ENCODE measurements at places on chromosomes 3 and 15. TPM values are rescaled to one million over a fixed set of nuclear protein-coding genes. Genes with fewer than 3 reads are reported as not detected.

DNA sequence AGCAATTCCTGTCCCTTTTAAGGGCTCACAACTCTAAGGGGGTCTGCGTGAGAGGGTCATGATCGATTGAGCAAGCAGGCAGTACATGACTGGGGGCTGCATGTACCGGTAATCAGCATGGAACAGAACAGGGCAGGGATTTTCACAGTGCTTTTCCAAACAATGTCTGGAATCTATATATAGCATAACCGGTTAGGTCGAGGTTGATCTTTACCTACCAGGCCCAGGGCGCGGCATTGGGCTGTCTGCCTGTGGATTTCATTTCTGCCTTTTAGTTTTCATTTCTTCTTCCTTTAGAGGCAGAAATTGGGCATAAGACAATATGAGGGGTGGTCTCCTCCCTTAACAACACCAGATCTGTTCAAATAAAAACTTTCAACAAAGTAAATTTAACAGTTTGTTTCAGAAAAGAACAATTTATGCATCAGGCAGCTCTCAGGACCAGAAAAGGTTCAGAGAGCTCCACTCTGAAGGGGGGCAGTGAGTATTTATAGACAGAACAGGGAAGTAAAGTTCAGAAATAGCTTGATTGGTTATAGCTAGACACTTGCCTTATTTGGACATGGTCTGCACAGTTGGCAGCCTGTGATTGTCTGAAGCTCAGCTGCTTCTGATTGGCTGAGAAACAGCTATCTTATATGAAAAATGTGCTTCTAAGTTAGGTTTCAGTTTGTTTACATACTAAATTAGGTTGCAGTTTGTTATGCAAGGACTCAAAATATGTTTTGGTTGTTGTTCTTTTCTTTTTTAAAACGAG lies 17.2 kb upstream of the B4GALT4 start:
- DNase-seq, result no peak
- H3K27me3 ChIP-seq, result no peaks in the 10 kb centered on the region
- no peaks in the 10 kb centered on the region for H3K4me1 ChIP-seq
- H3K36me3 ChIP-seq, result no peaks in the 10 kb centered on the region

DNA sequence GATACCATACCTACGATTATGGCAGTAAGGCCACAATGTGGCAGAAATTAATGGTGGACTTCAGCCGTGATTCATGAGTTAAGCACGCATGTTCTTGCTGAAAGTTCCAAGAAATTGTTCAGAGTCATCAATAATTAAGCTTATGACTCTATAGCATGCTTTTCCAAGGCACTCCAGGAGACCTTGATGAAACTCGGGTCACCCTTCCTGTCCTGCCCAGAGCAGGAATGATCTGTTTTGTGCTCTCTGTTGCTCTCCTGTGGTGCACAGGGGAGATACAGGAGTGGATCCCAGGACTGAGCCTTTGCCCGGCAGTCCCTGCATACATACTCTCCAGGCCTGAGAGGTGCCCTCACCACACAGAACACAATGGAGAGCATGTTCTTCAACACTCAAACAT lies 141.6 kb upstream of the SLC2A2 start:
- no peak for DNase-seq
- H3K4me3 ChIP-seq, result no peak overlapping the region
- H3K27ac ChIP-seq, result no peak overlapping the region
- H3K27me3 ChIP-seq, result no peaks in the 10 kb centered on the region

GRCh38 chr3:64299206-64299605 lies 73.9 kb upstream of the PRICKLE2 start:
- H3K27me3 ChIP-seq, result no peaks in the 10 kb centered on the region
- no peaks in the 10 kb centered on the region for H3K36me3 ChIP-seq
- no peak overlapping the region for H3K27ac ChIP-seq
- H3K4me1 ChIP-seq, result no peaks in the 10 kb centered on the region
- no peak overlapping the region for H3K4me3 ChIP-seq
- DNase-seq, result no peak

GRCh38 chr3:144590854-144591253 lies 619.2 kb downstream of the DIPK2A start:
- no peak overlapping the region for H3K4me3 ChIP-seq
- H3K27me3 ChIP-seq, result no peaks in the 10 kb centered on the region
- H3K4me1 ChIP-seq, result no peaks in the 10 kb centered on the region
- DNase-seq, result no peak

DNA sequence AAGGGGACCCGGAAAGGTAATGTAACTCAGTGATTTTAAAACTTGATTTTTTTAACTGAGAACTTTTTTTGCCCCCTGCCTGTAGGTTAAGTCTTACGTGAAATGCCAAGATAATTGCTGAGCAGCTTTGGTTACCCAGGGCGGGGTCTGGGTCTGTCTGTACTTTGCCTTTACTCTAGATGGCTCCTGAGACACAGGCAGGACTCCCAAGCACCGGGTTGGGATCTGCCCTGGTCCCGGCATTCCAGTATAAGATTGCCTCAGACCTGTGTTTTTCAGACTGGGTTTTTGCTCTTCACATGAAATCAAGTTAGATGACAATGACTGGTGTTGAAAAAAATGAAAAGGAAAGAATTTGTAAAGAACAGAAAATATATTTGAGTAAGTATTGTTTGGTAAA lies 40.3 kb downstream of the WDR76 start:
- no peaks in the 10 kb centered on the region for H3K27me3 ChIP-seq
- no peaks in the 10 kb centered on the region for H3K4me1 ChIP-seq
- no peaks in the 10 kb centered on the region for H3K36me3 ChIP-seq
- H3K27ac ChIP-seq, result no peak overlapping the region
- H3K4me3 ChIP-seq, result no peak overlapping the region

Gene PPP2R3A
- 13.3 TPM for polyA plus RNA-seq

Gene DENND4A
- polyA plus RNA-seq, result 3.2 TPM

Gene PLSCR2
- polyA plus RNA-seq, result not detected

Gene SCAMP5
- 5.3 TPM for polyA plus RNA-seq
